Esophagus squamous epithelium (tissue), 5 donors: ENCODE measurements at places on chromosomes 13 and 19.

DNA sequence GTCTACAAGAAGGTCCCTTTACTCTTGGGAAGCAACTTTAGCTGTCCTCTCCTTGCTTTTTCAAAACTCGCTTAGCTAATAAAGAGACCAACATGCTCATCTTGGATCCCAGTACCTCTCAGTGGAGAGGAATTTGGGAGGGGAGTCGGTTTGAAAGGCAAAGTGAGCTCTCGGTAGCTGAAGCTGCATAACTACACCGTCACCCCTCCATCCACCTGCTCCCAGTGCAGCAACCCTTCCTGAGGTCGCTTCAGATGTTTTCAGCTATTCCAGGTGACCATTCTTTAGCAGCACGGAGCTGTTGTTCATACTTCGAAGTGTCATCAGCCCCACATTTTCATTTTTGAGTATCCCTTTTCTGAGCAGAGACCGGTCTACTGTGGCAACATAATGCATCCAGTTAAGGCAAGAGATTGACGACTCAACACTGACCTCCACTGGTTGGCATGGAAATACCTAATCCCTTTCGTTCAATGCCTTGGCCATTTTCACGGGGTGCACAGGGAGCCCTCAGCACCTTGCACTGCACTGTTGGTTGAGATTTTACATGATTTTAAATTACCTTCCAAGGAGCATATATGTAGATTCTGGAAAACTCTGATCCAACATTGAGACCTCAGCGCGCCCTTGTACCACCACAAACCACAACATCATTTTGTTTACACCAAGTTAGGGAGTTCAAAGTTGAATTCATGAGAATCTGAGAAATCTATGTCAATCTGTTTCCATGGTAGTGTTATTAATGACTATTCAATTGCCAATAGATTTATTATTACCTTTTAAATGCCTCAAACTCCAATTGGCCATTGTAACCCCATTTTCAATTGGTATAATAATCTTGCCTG is 42.2 kb downstream of the DLEU7 start:
- no peak for DNase-seq

GRCh38 chr19:46845959-46846459 is 4.6 kb downstream of the AP2S1 start:
- no peak for DNase-seq

DNA sequence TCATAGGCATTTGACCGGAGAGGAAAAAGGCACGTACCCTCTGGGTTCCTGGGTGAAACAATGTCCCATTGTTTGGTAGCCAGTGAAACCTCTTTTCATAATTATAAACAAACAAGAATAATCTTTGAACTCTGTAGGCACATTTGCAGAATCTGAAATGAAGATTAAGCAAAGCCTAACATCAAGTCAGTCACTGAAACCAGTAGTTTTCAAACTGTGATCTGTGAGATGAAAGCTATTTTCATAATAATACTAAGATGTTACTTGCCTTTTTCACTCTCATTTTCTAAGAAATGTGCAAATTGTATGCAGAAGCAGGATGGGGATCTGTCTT is 105.4 kb downstream of the WDFY2 start:
- no peak for DNase-seq

- no peak for DNase-seq
Observed at GRCh38 chr13:54611390-54611789, 1582.8 kb downstream of the OLFM4 start.

DNA sequence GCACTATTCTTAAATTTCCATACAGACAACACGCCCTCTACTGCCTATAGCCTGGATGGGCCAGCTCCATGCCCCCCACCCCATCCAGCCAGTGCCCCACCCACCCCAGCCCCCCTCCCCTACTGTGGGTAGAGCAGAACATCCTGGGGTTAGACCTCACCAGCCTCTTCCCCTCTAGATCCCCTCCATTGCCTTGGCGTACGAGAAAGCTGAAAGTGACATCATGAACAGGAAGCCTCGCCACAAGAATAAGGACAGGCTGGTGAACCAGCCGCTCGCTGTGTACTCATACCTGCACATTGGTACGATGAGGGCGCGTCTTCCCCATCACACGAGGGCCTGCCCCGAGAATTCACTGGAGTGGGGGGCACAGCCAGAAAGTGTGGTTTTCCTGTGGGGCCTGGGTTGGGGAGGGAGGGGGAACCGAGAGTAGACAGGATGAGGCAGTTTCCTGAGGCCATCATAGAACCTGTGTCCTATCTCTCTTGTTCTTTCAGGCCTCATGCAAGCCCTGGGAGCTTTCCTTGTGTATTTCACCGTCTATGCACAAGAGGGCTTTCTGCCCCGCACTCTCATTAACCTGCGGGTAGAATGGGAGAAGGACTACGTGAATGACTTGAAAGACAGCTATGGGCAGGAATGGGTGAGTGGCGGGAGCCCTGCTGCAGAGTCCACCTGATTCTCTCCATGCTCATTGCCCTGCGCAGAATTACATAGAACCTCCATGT is 29.1 kb downstream of the ATP12A start:
- no peak for DNase-seq

DNA sequence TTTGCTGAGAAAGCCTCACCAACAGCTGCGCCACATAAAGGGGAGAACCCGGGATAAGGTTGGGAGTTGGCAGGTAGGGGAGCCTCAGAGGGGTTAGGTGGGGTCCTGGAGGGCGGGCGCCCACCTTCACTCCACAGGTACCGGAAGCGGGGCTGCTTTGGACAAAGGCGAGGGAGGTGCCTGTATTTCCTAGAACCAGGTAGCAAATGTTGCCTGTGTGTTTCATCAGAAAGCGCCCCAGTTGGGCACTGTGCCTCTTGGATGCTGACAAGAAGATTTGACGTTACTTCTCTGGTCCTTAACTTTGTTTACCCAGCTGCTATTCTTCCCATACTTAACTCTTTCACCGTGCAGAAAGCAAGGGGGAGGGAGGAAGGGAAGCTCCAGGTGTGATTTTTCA is 278.9 kb downstream of the ZNF536 start:
- DNase-seq, result no peak

- no peak for DNase-seq
Observed at GRCh38 chr19:56748378-56748777, 76.8 kb upstream of the ZNF835 start.

DNA sequence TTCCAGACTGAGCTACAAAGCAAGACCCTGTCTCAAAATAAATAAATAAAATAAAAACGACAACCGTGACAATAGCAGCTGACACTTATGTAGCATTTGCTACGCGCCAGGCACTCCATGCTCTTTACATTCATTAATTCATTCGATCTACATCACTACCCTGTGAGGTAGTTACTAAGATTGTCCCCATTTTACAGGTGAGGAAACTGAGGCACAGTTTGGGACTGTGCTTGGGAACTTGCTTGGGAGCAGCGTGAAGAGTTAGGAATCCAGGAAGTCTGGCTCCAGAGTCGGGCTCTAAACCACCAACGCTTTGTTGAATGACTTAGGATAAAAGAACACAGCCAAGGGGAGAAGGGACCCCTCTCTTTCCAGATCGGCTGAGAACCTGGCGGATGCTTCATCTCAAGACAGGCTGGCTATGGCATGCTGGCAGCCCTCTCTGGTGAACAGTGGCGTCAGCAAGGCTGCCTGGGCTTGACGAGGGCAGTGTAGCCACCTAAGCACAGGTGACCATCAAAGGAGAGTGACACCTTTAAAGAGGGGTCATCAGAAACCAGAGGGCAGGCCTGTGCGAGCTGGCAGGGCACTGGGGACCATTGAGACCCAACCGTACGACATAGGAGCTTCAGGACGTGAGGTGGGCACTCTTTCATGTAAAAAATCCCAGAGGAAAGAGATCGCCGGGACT is 591 bp downstream of the DOHH start:
- DNase-seq, result no peak

GRCh38 chr13:25064396-25064795 is 31.5 kb upstream of the PABPC3 start:
- DNase-seq, result no peak

DNA sequence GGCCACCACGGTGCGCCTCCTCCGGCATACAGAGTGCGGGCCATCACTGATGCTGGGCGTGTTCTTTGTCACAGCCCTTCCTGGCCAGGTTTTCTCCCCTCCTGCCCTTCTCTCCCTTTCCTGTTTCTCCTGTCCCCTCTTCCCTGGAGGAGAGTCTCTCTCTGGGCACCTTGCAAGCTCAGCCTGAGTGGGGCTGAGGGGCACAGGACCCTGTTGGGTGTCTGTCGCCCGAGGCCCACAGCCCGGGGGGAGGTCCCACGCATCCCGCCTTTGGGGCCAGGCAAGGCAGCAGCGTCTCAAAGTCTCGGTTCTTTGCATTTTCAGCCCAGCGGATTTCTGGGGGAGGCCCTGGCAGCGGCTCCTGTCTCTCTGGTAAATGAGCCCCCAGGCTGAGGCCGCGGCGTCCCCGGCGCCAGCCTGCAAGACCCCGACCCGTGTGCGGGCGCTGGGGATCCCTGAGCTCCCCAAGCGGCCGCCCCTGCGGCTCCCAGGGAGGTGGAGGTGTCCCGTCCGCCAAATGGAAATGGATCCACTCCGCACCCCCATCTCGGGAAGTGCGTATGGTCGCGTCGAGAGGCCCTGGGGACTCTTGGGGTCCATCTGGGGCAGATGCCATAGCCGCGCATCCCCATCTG is 47.2 kb downstream of the COMP start:
- DNase-seq, result no peak

- no peak for DNase-seq
Observed at GRCh38 chr13:113656831-113657671, 947 bp downstream of the ATP4B start.

GRCh38 chr13:104106705-104107393 is 1040.6 kb upstream of the SLC10A2 start:
- DNase-seq, result no peak

DNA sequence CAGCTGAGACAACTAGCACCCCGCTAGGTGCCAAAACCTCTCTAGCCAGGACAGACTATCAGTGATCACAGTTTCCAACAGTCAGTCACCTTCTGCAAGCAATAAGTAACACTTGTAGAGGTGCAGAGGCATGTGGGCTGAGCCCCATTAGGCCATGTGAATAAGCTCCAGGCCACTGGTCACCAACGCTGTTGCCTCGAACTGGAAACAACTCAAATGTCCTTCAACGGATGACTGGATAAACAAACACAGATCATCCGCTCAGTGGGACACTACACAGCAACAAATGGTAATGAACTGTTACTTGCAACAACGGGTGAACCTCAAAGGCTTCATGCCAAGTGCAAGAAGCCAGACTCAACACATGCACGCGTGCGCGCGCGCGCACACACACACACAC is 27.5 kb upstream of the TMEM160 start:
- no peak for DNase-seq

DNA sequence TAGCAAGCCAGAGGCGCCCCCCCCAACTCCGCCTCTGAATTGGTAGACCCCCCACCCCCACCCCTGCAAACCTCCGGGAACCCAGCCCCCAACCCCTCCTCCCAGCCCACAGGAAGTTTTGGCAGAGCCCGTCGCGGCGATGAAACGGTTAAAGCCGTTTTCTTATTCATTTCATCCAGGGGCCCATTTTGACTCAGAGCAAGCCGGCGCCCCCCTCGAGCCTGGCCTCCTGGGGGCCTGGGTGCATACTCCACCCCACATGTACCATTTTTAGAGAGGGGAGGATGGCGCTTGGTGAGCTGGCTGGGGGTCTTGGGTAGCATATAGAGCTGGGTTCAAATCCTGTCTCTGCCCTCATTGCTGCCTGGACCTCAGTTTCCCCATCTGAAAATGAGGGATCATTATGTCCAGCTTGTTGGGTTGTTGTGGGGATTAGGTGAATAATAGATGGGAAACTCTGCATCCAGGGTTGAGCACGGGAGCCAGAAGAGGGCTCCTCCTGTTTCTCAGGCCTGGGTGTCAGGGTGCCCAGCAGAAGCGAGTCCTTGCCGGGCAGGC is 7.9 kb upstream of the JUNB start:
- no peak for DNase-seq

DNA sequence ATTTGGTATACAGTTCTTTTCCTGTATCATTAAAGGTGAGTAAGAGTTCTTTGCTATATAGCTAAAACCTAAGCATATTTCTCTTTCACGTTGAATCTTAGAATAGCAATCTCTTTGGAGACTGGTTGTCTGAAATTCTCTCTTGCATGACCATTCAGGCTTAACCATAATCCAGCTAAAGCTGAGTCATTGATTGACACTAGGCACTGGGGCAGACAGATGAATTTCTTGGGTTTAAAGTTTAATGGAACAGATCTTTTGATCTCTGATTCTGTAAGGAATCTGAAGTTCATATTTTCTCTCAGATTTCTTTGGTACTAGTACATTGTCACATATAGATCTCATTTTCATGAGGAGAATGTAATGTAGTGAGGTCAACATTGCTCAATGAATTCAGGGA is 397.3 kb upstream of the MIR17HG start:
- DNase-seq, result no peak

GRCh38 chr13:31195616-31196015 is 4.2 kb upstream of the B3GLCT start:
- no peak for DNase-seq

DNA sequence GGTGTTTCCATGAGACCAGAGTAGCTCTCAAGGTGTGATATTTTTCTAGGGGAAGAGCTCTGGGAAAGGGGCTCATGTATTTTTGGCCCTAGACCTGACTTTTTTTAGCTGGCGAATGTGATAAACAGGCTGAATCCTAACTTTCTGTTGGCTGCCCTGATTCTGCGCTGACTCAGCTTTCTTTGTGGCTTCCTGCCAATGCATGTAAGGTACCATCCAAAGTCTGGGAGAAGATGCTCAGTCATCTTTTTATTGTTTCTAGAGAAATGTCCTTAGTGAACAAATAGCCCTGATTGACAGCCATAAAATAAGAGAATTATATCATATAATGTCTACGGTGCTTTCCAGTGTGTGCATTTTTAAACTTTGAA is 113.6 kb upstream of the MBNL2 start:
- DNase-seq, result no peak

DNA sequence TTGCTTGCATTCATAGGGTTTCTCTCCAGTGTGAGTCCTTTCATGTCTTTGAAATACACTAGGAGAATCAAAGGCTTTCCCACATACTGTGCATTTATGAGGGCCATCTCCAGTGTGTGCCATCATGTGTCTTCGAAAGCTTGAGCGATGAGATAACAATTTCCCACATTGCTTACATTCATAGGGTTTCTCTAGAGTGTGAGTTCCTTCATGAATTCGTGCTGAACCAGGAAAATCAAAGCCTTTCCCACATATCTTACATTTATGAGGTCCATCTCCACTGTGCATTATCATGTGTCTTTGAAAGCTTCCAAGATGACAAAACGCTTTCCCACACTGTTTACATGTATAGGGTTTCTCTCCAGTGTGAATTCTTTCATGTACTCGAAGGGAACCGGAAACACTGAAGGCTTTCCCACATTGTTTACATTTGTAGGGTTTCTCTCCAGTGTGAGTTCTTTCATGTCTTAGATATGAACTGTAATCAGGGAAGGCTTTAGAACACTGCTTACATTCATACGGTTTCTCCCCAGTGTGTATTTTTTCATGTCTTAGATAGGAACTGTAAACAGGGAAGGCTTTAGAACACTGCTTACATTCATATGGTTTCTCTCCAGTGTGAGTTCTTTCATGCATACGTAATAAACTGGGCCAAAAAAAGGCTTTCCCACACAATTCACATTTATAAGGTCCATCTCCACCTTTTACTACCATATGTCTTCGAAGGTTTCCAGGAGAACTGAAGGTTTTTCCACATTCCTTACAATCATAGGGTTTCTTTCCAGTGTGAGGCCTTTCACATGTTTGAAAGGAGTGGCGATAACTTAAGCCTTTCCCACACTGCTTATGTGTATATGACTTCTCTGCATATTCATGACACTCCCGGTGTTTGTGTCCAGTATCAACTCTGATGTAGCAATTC is 21.4 kb downstream of the ZNF44 start:
- DNase-seq, result no peak

- DNase-seq, result no peak
Observed at GRCh38 chr13:29901710-29902631, 51.6 kb upstream of the UBL3 start.

- no peak for DNase-seq
Observed at GRCh38 chr13:84032116-84032515, 149.8 kb upstream of the SLITRK1 start.
